Esophagus muscularis mucosa (tissue), 4 donors: ENCODE measurements at places on chromosomes 1 and 21. TPM values are rescaled to one million over a fixed set of nuclear protein-coding genes. Genes with fewer than 3 reads are reported as not detected.

The LIN28A gene
- not detected for total RNA-seq

The EFNA4 gene
- 4.0 TPM for total RNA-seq

The COL8A2 gene
- 26.6 TPM for total RNA-seq

The NGF gene
- total RNA-seq: 3.1 TPM

The CYP4A11 gene
- total RNA-seq: not detected

The ANXA9 gene
- 0.34 TPM for total RNA-seq

The SPATA21 gene
- not detected for total RNA-seq

The TTC22 gene
- under 0.01 TPM for total RNA-seq
